ENCODE measurements at places on chromosomes 1 and 21.

- DNase-seq, result peak; percentile 61
Observed at GRCh38 chr1:23810818-23811540, 10.4 kb upstream of the GALE start.

- DNase-seq, result no peak
Observed at GRCh38 chr21:44345495-44345894, 6.3 kb upstream of the CFAP410 start.

GRCh38 chr21:45833414-45833813 is 148.2 kb upstream of the COL6A1 start:
- no peak for DNase-seq

DNA sequence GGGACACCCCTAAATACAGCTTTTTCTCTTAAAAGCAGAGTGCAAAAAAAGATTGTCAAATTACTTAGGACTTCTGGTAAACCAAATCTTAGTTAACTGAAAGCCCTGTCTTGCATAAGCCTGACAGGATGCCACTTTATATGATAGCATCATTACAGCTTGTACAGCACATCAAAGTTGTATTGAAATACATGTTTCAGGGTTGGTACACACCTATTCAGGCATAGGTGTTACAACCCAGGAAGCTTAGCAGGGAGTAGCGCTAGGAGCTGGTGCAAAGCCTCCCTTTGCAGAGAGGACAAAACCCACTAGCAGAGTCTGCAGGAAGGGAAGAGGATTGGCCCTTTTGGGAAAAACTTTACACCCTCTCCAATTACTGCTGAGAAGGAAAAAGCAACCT is 258.9 kb upstream of the SGIP1 start:
- peak; percentile 24 for DNase-seq

DNA sequence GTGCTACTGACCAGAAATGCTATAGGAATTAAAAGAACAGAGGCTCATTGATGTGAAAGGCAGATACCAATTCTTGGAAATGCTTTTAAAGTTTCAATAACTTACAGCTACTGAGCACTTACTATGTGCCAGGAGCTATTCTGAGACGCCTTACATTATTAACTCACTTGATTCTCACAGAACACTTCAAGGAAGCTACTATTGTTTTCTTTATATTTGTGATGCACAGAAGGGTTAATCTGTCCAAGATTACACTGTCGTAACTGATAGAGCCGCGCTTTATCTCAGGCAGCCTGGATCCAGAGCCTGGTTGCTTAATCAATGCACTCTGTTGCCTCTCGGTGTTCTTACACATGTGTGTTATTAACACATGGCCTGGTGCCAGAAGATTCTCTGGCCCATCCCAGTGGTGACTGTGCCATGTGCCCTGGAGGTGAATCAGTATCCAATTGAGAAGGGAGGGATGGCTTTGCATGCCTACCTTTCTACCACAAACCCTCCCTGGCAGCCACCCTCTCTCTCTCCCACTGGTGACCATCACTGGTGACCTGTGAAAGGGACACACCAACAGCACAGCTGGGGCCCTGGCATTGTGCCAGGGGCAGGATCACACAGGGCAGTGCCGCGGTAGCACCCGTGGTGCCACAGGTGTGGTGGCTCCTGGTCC is 8.8 kb downstream of the FMO1 start:
- DNase-seq, result peak; percentile 96

GRCh38 chr1:193104502-193104906 is 710 bp downstream of the GLRX2 start:
- peak; percentile 73 for DNase-seq
